SK-N-MC (cell line): ENCODE measurements at places on chromosomes 1 and 21.

- no peak for DNase-seq
These were observed 124.4 kb downstream of the BEND5 start for GRCh38 chr1:48652334-48652733.

DNA sequence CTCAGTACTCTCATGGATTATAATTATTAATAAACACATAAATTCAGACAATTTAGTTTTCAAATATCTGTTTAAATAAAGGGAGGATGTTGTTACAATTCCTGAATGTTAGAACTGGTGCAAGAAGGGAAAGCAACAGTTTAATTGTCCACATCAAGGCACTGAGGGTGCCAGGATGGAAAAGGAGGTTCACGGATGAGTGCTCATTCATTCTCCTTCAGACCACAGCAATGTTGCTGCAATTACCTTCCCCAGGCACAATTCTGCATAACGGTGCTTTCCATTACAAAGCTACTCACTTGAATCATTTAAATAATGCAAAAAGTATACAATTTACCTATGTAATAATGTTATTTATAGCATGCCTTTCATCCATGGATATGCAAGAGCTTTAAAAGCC lies 52.3 kb upstream of the COG2 start:
- DNase-seq = no peak

DNA sequence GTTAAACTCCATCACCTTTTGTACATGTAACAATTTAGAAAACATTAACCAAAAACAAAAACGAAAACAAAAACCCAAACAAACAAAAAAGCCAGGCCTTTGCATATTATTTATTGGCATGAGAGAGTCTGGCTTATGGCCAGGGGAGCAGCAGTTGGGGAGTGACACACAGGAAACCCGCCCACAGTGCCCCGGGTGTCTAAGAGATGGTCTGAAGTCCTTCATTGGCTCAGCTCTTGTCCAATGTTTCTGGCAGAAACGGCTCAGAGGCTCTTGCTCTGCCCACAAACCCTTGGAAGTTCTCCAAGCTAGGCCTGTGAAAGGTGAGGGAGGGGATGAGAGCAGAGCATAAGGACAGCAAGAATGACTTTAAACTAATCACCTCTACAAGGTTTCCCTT lies 131.5 kb downstream of the CNIH3 start:
- no peak for DNase-seq

GRCh38 chr21:43940329-43941050 lies 71.6 kb upstream of the TRAPPC10 start:
- no peak for DNase-seq

DNA sequence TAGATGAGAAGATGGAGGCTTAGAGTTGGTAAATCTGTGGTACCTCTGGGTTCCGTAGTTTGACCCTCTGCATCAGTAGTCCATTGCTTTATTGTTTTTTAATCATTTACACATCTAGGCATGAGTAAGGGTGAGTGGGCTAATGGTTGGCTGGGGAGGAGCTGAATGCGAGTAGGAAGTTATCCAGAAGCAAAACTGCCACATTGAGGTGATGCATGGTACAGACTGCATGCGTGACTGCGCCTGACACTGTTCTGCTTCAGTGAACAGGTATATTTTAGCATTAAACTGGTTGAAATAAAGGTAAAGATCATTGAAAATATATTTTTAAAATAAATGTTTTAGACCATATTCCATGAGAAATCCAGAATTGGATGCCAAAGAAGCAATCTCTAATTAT lies 4.4 kb downstream of the DNAJC16 start:
- DNase-seq = no peak

DNA sequence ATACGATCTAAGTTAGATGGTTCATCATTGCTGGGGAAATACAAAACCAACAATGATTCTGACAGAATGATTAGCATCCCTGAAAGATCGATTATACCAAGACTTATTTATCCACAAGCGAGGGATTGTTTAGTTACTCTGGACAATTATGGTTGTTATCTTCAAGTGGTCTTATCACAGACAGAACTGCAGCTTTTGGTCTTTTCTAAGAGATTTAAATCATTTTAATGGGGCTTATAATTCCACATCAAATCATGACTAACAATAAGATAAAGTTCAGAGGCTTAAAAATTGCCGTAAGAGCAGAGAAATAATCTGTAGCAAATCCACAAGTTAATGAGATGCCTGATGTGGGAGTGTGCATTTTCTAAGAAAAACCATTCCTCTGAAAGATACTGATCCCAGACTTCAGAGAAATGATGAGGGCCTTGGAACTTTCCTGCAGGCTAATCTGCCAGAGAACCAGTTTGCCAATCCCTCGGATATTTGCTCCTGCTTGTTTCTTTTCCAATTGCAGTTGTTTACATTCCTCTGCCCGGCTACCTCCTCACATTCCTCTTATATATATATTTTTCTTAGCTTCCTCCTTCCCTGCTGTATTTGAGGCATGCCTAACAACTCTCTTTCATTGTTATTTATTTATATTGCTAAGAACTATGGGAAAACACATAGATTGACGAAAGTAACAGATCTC lies 134.8 kb downstream of the BACH1 start:
- DNase-seq = no peak

DNA sequence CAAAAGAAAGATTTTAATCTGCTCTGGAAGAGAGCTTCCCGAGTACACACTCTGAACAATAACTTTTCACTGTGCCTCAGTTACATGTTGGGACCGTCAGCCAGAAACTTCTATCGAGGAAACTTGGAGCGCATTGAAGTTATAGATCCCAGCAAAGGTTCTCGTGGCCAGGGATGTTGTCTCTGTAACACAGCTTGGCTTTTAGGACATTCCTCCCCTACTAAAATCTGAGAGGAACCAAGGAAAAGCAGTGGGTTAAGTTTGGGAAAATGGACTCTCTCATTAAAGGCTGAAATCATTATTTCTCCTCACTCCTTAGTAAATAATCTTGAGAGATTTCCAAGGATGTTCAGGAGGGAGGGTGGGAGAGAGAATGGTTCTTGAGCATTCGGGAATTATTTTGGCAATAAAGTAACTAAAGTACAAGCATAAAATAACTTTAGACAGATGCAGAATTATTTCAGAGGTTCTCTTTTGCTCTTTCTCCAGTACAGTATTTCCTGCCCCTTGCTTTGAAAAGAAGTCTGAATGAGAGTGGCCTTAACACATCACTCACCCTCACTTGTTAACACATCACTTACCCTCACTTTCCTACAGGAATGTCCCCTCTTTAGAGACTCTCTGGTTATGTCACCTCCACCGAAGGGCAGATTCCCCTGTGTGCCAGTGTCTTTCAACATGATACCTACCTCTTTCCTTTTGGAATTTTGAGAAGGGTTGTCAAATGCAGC lies 1.8 kb upstream of the NFIA start:
- DNase-seq = no peak

GRCh38 chr1:41329662-41330587 lies 31.3 kb upstream of the FOXO6 start:
- no peak for DNase-seq

DNA sequence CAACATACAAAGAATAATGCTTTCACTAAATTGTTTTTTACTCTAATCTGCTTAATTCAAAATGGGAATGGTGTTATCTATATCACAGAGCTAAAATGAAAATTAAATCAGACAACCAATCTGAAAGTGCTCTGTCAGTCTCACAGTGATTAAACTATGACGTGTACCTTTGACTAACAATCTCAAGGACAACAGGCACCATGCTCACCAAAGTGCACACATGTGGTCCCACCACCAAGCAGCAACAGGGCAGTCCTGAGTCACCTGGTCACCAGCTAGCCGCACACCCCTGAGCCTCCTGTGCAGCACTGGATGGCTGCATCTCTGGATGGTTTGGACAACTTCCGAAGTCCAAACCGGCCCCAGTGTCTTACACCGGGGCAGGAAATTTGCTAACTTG lies 54.5 kb upstream of the NADK start:
- DNase-seq = no peak
